ENCODE measurements at places on chromosomes 12 and 14.

DNA sequence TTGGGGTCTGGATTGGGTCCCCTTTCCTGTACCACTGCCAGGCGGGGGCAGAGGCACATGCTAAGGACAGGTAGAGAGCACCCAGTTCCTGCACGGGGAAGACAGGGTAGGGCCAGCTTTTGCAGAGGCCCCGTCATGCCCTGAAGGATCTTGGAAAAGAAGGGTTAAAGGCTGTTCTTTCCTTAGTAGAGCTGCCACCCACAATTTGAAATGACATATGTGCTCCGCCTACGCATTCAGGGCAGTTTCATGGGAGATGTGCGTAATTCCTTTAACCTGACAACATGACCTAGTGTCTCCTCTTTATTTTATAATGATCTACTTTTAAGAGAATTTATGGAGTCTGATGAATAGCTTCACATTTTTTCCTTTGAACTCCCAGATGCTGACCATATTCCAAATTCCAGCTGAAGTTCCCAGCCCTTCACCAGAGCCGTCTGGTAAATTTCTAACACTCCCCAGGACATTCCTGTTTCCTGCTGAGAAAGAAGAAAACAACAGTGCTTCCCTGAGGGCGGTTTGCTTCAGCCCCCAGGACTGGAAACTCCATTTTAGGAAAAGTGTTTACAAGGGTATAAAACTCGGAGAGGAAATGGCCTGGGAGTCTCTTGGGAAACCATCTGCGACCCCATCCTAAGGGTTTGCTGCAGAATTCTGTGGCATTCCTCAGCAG, 58.9 kb upstream of the PLEKHG3 start:
- no peak for DNase-seq

GRCh38 chr12:69274861-69275260, 35.5 kb downstream of the CPSF6 start:
- DNase-seq = no peak

DNA sequence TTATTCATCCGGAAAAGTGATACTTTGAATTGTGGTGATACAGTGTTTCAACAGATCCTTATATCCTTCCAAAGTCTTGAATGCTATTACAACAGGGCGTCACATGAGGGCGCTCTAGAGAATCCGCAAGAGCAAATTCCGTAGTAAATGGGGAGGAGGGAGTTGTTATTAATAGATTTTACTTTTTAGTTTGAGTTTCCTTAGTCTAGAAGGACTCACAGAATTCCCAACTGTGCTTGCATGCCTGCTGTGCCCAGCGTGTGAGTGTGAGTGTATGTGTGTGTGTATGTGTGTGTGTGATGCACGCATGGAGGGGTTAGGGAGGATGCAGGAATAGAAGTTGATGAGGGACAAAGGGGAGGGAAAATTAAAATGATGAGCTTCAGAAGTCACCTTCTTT, 375.3 kb downstream of the C12orf75 start:
- DNase-seq = no peak

DNA sequence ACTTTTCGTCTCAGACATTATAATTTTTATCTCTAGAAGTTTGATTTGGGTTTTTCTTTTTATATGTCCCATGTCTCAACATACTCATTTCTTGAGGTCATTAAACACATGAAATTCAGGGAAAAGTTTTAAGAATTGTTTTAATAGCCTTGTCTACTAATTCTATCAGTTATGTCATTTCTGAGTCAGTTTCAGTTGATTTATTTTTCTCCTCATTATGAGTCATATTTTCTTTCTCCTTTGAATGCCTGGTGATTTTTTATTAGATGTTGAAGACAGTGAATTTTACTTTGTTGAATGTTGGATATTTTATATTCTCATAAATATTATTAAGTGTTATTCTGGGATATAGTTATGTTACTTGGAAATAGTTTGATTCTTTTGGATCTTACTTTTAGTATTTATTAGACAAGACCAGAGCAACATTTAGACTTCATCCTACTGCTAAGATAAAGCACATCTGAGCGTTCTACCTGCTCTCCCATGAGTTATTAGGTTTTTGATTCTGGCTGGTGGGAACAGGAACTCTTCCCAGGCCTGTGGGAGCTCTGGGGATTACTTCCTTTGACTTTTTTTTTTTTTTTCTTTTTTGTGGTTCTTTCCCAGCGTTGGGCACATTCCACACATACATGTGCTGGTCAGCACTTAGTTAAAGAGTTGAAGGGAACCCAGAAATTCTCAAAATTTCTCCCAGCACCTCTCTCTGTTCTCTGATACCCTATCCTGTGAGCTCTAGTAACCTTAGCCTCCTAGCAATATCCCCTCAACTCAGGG, 1157.7 kb downstream of the BCL11B start:
- DNase-seq = no peak

DNA sequence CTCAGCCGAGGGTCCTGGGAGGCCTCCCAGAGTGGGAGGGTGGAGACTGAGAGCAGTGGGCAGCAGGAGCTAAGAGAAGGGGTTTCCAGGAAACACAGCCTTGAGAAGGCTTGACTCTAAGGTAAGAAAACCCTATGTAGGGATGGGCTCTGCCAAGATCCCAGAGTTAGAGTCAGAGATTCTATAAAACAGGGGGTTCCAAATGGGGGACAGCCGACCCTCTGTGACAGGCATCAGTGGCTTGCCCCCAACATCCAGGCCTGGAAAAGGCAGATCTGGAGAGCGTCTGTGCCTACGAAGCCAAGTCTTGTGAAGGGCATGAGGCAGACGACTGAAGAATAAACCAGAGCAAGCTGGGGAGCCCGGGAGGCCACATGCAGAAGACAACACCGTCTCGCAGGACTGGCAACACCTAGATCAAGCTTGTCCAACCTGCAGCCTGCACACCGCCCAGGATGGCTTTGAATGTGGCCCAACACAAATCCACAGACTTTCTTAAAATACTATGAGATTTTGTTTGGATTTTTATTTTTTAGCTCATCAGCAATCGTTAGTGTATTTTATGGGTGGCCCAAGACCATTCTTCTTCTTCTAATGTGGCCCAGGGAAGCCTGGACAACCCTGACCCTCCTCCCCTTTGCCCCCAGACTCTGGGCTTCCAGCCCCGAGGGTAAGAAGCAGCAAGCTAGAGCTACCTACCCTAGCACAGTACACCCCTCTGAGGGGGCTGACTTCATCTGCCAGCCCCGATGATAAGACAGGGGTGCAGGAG, 42.1 kb downstream of the PRMT8 start:
- no peak for DNase-seq

All from stimulated activated CD4-positive, alpha-beta T cell treated with anti-CD3 and anti-CD28 coated beads, TNF-alpha, amount 100 ng/mL, for 4 hours (primary cell).